Memory B cell (primary cell): ENCODE measurements at places on chromosomes 2 and 18.

GRCh38 chr2:68588589-68588988 is 54.8 kb upstream of the PROKR1 start:
- no peak for DNase-seq

DNA sequence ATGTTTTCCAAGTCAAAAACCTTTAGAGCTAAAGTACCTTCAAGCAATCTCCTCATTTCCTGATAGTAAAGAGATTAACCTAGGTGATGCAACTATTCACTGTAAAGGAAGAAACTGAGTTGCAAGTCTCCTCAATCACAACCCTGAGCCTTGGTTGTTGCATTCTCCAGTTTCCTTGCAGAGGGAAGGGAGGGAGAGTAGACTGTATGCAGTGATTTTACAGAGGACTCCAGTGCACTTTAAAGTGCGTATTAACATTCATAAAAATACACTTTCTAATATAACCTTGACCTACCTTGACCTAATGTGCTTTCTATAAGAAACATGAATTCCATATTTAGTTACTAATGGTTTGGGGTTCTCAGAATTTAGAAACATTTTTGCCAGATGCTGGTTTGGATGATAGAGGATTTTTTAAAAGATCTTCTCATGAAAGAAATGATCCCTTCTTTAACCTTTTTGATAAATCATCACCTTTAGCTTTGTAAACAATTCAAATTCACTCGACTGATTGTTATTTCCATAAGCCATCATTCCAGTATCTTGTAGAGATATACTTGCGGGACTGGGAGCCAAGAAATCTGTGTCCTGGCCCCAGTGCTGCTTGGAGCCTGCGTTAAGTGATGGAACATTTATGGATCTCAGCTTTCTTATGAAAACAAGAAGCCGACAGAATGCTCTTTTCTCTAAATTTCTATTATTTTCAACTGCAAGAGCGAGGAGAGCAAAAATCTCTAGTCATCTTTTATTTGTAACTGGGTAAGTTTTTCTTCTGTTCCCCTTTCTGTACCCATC is 228.3 kb downstream of the ZNF521 start:
- DNase-seq: no peak

DNA sequence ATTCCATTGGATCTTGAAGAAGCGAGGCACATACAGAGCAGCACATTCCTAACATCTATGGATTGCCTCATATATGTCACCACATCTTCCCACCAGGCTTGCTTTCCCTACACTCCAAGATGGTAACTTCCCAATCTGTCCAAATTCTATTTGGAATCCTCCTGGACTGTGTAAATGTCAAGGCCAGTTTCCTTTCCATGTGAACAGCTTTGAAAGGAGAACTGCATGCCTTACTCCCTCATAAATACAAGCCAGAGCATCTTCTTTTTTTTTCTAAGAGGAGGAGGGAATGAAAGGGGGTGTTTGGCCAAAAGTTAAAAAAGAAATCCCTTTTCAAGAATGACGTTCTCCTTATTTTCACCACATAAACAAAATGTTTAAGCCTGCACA is 103.8 kb upstream of the OSR1 start:
- DNase-seq: no peak

DNA sequence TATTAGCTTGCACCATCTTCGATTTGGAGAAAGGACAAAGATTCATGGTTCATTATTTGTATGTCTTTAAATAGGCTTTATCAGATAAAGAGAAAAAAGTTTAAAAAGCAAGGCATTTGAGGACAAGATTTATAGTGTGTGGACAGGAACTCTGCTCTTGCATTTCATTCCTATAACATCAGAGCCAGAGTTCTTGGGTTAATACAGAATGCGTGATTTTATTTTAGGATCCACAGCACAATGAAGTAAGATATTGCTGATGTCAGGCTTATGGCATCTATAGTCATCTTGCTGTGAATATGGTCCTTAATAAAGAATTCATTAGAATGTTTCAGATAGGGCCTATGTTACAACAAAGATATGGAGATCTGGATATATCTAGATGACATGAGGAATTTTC is 19.7 kb downstream of the RASGRP3 start:
- no peak for DNase-seq

- no peak for DNase-seq
These were observed 99.8 kb downstream of the SH3BP4 start for GRCh38 chr2:235051436-235052260.

GRCh38 chr2:195984923-195985726 is 83.5 kb downstream of the DNAH7 start:
- DNase-seq: no peak

DNA sequence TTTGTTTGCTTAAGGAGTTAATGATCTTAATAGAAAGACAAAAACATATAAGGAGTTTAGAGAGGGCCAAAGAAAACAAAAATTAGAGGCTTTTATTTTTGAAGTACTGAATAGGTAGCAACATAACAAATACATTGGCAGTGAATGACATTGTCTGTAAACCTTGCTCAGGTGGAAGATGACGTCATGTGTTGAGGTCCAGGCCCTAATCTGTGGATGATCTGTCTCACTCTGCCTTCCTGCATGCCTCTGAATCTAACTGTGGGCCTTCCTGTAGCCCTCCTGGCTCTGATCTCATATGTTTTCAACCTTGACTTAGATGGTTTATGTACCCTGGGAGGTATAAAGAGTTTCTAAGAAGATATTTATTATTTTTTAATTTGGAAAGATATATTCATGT is 58.1 kb upstream of the DYNAP start:
- no peak for DNase-seq

DNA sequence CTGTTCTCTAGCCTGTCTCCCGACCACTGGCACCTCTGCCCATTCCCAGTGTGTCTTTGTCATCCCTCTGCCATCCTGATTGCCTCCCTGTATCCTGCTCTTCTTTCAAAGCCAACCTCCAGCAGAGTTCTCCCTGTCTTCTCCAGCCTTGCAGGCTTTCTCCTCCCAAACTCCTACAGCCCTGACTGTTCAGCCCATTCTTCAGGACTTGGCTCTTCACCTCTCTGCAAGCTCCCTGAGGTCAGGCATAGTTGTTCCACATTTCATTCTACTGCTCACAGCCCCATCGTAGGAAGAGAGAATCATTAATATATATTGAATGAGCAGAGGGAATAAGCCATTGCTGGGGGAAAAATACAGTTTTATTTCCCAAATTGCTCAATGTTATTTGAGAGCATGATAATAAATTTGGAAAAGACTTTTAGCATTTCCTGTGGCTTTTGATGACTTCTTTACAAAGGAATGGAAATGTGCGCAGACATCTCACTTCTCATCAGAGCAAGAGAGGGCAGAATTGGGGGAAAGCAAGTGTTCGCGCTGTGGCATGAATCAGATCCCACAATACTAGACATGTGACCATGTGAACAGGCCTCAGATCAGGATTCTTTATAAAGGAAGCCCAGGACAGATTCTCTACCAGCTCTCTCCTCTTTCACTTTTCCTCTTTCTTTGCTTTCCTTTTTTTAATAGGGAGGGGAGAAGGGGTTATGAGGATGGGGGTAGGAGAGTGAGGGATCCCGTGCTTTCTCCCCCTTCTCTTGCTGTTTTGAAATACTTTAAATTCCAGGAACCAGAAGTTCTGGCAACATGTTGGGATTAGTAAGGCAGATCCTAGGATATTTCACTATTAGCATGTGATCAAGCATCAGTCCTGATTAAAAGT is 37.4 kb downstream of the EPAS1 start:
- no peak for DNase-seq

- no peak for DNase-seq
These were observed 35.9 kb downstream of the INPP4A start for GRCh38 chr2:98480598-98480997.

DNA sequence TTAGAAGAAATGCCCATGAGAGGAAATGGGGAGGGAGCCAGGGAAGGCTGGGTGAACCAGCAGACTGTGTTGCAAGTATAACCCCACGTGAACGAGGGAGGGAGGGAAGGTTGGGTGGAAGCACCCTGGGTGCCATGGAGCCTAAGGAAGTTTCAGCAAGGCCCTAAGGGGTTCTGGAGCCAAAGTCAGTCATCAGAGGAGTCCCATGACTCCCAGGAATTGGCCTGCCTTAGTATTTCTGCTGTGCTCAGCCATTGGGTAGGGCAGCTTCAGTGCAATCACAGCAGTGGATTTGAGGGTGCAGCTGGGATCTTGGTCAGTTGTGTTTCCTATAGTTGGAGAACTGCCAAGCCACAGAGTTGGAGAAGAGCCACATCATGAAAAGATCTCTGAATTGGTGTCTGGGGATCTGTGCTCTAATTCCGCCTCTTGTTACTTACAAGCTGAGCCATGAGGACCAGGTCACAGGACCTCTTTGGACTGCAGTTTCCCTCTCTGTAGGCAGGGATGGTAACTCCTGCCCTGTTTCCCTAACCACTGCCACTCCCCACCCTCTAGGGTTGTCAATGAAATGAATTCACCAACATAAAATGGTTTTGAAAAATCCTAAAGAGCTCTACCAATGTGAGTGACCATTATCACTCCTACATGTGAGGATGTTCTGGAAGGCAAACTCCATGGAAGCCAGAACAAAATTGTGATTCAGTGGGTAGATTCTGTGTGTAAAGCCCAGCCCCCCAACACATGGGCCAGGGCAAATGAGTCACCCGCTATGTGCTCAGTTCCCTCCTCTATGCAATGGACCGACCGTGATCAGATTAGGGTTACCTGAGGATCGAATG is 108.9 kb downstream of the CLIP4 start:
- no peak for DNase-seq

DNA sequence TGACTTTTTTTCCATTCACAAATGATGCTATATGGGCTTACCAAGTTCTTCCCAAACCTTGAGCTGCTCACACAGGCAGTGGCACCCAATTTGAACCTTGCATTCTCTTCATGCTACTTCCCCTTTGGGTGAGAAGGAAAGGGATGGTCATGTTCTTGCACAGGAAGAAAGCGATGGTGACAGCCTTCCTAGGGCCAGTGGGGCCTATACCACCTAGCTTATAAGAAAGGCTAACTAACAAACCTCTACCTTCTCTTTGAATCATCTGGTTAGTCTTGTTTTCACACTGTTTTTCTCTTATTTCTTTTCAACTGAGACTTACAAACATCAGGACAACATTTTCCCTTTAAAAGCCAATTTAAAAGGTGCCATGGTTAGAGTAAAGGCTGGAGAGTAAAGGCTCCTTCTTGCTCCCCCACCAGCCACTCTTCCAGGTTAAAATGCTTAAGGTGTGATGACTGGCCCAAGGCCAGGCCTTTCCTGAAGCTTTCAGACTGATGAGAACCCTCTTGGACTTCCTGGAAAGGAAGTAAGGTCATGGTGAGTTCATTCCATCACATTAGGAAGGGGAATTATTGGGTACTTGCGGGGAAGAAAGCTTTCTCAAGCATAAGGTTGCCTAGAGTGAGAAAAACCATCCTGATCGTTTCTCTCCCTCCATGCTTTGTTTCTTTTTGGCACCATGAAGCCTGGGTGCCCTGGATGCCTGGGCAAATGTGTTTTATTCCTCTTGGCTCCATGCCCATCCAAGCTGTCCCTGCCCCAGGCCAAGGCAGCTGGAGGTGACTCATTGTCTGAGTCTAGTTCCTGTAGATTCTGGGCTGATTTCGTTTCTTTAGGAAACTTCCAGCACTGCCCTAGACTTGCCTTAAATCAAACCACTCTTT is 41.4 kb upstream of the ITGB6 start:
- DNase-seq: no peak

DNA sequence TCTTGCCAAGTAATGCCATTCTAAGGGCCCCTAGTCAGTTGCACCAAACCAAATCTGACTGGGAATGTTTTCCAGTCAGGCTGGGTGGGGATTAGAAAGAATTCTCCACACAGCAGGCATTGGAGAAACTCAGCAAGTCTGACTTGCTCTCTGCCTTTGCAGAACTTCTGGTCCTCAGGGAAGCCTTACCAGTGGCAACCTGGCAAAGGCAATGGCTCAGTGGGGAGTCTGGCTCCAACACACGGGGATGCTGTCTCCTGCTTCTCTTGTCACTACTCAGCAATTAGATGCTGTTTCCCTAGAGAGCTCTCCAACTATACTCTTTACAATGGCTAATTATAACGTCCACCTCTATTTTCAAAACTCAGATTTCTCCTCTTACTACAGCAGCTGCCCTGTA is 810.7 kb downstream of the LRRTM4 start:
- DNase-seq: no peak

DNA sequence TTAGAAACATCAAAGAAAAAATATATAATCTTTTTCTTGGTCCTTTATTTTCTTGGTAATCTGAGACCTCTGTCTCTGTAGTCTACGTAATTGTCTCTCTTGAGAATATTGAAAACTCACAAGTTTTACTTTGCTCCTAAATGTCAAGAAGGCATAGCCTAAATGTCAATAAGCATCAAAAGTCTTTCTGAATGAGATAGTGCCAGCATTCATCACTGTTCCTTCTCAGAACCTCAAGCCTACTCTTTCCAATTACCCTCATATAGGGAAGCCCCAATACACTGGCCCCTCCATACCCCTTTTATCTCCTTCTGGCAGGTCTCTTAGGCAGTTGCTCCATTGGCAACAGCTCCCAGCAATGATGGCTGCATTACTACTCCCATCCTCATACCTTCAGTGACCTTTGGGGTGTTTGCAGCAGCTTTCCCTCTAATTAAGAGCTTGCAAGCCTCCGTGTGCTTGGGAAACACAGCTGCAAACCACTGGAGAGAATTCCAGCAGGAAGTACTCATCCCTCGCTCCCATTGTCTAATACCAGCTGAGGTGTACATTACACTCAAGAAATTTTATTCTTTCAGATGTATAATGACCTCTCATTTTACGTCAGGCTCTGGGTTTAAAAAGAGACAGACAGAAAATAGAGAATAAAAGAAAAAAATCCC is 95.8 kb downstream of the KYNU start:
- DNase-seq: no peak

- no peak for DNase-seq
These were observed 14.0 kb upstream of the DUSP2 start for GRCh38 chr2:96159084-96159830.

- DNase-seq: no peak
These were observed 1.1 kb downstream of the TRAF3IP1 start for GRCh38 chr2:238321467-238321866.

- no peak for DNase-seq
These were observed 496.6 kb downstream of the PTPRM start for GRCh38 chr18:8063733-8064132.

DNA sequence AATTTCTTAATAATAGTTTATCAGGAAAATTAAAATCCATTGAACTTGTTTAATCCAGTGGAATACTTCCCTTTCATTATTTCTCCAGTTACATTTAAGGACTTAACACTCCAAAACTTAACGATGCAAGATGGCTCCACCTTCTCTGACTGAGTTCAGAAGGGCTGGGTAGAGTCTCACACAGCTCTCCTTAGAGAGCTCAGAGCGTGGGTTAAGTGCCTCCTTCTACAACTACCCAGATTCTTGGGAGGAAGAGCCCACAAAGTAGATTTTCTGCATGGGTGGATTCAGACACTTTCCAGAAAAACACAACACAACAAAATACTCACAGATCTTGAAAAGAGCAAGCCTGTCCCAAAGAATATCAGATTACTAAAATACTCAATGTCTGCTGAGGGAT is 130.6 kb downstream of the THADA start:
- no peak for DNase-seq
